ENCODE measurements at places on chromosomes 5 and 9.
A peak's percentile ranks its signal among the peaks of the same experiment; 100 is the strongest.

DNA sequence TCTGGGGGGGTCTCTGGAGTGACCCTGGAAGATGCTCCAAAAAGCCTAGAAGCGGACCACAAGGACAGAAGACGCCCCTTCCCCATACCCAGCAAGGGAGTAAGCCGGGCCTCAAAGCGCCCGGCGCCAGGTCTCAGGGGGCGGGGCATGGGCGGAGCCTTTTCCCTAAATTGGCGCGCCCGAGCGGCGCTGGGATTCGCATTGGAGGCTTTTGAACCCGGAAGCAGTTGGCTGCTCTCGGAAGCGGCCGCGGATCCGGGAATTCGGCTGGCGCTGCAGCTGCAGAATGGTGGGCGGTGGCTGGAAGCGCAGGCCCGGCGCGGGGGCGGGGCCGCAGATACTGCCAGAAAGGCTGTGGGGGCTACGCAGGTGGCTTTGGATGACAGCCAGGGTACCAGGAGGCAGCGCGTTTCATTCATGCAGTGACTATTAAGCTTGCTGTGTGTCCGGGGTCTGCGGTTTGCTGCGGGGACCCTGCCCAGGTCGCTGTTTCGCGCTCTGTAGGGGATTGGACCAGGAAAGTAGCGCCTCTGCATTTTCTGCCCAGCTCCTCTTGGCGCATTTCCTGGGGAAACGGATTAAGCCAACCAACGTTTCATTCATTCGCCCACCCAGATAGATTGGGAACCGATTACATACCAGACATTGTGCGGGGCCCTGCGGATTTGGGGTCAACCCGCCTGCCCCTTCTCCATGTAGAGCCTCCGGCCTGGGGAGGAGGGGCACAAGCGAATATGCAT, 83.0 kb upstream of the FREM1 start:
- H3K36me3 ChIP-seq: no peaks in the 10 kb centered on the region
- no peaks in the 10 kb centered on the region for H3K4me1 ChIP-seq
- H3K27ac ChIP-seq: no peak overlapping the region
- H3K4me3 ChIP-seq: peak overlapping the region; percentile 24

DNA sequence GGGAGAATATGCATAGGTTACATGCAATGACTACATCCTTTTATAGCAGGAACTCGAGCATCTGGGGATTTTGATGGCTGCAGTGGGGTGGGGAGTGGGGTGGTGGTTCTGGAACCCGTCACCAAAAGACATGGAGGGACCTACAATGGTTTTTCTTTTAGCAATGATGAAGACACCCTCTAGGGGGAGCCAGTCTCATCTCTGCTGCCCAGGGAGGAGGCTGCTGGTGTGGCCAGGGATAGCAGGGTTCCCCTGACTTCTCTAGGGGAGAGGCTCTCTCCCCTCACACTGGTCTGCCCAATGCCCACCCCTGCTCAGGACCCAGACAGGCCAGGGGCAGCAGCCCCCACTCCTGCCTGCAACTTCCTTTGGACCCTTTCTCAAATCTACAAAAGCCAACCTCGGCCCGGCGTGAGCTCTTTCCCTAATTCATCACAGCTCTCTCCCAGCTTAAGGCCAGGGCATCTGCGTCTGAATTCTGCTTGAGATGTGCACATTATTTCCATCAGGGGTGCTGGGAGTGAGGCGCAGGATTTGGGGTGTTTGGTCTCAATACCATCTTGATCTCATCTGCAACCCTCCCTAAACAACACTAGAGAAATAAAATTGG, 73.6 kb upstream of the RETREG1 start:
- no peak overlapping the region for H3K27ac ChIP-seq
- H3K4me3 ChIP-seq: no peak overlapping the region
- peaks cover 21% of the 10 kb centered on the region for H3K36me3 ChIP-seq
- no peaks in the 10 kb centered on the region for H3K4me1 ChIP-seq
- peak; percentile 55 for DNase-seq

GRCh38 chr5:99045871-99046270, 117.1 kb upstream of the CHD1 start:
- no peaks in the 10 kb centered on the region for H3K36me3 ChIP-seq
- no peaks in the 10 kb centered on the region for H3K27me3 ChIP-seq
- H3K4me1 ChIP-seq: peaks cover 6% of the 10 kb centered on the region
- H3K4me3 ChIP-seq: no peak overlapping the region
- H3K27ac ChIP-seq: no peak overlapping the region

DNA sequence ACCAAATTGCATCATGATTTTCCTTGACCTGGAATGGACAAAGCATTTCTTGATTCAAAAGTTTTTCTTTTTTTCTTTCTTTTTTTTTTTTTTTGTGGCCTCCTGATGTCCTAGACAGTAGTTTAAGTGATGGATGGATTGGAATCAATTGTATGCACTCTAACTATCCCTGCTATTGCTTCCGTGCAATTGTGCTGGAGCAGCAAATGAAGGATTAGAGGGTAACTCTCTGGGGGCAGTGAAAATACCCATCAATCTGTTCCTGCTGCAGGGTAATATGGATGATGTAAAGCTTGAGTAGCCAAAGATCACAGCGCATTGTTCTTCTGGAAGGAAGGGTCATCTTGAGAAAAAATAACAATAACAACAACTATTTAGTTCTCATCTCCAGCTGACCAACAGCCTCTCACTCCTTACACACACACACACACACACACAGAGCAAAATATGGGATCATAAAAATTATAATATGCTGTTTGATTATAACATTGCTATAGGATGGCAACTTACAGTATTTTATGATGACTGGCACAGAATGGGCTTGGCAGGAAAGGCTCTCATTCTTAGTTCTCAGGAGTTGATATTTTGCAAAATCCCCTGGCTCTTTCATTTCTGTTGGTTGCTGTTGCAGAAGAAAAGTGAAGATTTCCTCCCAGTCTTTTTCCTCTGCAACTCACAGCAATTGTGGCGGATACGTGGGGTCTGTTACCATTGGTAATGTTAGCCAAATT, 160.9 kb upstream of the DMAC1 start:
- no peak overlapping the region for H3K4me3 ChIP-seq
- no peaks in the 10 kb centered on the region for H3K27me3 ChIP-seq
- H3K27ac ChIP-seq: no peak overlapping the region
- no peaks in the 10 kb centered on the region for H3K36me3 ChIP-seq
- DNase-seq: no peak
- no peaks in the 10 kb centered on the region for H3K4me1 ChIP-seq

GRCh38 chr5:115496936-115497576, 47.5 kb downstream of the FEM1C start:
- no peak for DNase-seq
- no peaks in the 10 kb centered on the region for H3K4me1 ChIP-seq
- no peaks in the 10 kb centered on the region for H3K36me3 ChIP-seq
- H3K27ac ChIP-seq: no peak overlapping the region
- no peak overlapping the region for H3K4me3 ChIP-seq
- H3K27me3 ChIP-seq: no peaks in the 10 kb centered on the region

GRCh38 chr9:116475201-116475600, 211.9 kb upstream of the TRIM32 start:
- H3K4me3 ChIP-seq: no peak overlapping the region
- no peaks in the 10 kb centered on the region for H3K36me3 ChIP-seq
- no peaks in the 10 kb centered on the region for H3K27me3 ChIP-seq
- H3K27ac ChIP-seq: no peak overlapping the region
- no peak for DNase-seq

DNA sequence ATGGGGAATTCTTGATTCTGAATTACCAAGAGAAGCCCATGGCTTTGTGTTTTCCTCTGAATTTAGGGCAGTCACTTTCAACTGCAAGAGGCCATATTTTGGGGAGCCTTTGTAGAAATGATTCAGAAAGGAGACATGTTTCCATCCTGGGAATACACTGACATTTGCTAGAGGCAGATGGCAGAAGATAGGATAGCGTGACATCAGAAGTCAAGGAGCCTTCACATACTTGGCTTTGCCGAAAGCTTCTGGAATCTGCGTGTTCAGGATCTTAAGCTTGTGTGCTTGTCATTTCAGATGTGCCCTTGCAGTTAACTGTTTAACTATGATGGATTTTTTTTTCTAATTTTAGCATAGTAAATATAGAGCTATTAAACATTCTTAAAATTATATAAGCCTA, 296.2 kb downstream of the ARHGEF28 start:
- no peaks in the 10 kb centered on the region for H3K27me3 ChIP-seq
- DNase-seq: no peak
- H3K4me1 ChIP-seq: no peaks in the 10 kb centered on the region
- no peak overlapping the region for H3K4me3 ChIP-seq
- no peak overlapping the region for H3K27ac ChIP-seq
- H3K36me3 ChIP-seq: no peaks in the 10 kb centered on the region

DNA sequence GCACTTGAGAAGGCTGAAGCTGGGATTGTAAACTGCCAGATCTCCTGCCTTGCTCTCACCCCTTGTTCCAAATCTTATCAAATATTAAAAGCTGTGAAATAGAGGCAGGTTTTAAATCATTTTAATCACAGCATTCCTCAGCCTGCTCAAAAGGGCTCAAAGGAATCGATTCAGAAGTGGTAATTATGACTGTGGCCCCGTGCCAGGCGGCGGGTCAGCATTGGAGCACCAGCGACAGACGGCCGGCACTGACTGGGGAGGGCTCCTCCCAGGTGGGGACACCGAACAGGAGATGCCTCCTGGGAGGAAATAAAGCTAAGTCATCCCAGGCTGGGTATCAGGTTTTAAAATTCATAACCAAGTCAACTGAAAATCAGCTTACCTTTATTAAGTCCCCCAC, 66.7 kb downstream of the KCNIP1 start:
- H3K36me3 ChIP-seq: no peaks in the 10 kb centered on the region
- no peak overlapping the region for H3K27ac ChIP-seq
- no peak overlapping the region for H3K4me3 ChIP-seq

DNA sequence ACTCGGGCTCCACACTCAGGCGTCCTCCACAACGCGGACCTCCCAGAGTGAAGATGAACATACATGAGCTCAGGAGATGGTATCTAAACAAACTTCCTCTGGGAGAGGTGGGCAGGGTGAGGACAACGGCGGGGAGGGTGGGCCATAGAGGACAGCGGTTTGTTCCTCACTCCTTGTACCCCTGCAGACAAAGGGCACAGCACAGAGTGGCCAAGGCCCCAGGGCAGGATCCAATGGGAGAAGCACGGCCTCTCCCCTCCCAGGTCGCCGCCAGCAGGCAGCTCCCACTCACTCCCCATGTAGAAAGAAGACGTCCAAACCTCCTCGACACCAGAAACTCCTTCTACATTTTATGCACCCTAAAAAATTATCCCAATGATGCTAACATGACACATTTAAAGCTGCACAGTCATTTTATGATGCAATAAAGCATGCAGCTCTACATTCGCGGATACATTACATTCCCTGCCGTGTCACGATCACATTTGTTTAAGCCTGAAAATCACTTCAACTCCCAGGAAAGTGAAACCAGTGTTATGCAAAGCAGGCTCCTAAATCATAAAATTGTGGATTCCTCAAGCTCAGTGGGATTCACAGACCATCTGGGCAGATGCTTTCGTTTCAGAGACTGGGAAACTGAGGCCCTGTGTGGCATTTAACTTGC, 87.5 kb upstream of the SARDH start:
- no peak overlapping the region for H3K27ac ChIP-seq
- peak; percentile 65 for DNase-seq
- H3K36me3 ChIP-seq: no peaks in the 10 kb centered on the region
- no peak overlapping the region for H3K4me3 ChIP-seq
- peaks cover 15% of the 10 kb centered on the region for H3K4me1 ChIP-seq
- H3K27me3 ChIP-seq: no peaks in the 10 kb centered on the region

GRCh38 chr5:157575381-157576020, at the start of gene ADAM19:
Gene ADAM19 (minus strand): TSS chr5:157575775. CDS start chr5:157575696, 79 bp downstream.
- DNase-seq: peak; percentile 60
- no peaks in the 10 kb centered on the region for H3K27me3 ChIP-seq

- H3K4me1 ChIP-seq: peaks cover 16% of the 10 kb centered on the region
- H3K4me3 ChIP-seq: no peak overlapping the region
- H3K36me3 ChIP-seq: no peaks in the 10 kb centered on the region
- peak overlapping the region; percentile 25 for H3K27ac ChIP-seq
Observed at GRCh38 chr5:138969323-138970002, 94.3 kb upstream of the LRRTM2 start.

DNA sequence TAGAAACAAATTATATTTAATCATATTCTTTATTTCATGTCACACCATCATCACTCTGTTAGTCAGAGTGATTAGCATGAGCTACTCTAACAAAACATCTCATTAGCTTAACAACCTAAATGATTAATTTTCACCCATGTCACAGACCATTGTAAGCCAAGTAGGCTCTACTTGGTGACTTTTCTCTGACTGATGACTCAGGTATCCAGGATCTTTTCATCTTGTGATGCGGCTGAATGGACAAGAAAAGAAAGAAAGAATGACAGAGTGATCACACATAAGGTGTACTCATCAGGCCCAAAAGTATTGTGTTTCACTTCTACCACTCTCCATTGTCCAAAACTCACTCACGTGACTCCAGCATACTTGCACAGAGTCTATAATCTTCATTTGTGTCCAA, 299.3 kb downstream of the ANXA1 start:
- H3K27me3 ChIP-seq: no peaks in the 10 kb centered on the region
- DNase-seq: no peak
- H3K4me1 ChIP-seq: no peaks in the 10 kb centered on the region
- no peaks in the 10 kb centered on the region for H3K36me3 ChIP-seq
- no peak overlapping the region for H3K27ac ChIP-seq

GRCh38 chr5:107072967-107073366, 597.8 kb downstream of the EFNA5 start:
- H3K27ac ChIP-seq: no peak overlapping the region
- H3K4me1 ChIP-seq: no peaks in the 10 kb centered on the region
- no peaks in the 10 kb centered on the region for H3K27me3 ChIP-seq
- no peak overlapping the region for H3K4me3 ChIP-seq

DNA sequence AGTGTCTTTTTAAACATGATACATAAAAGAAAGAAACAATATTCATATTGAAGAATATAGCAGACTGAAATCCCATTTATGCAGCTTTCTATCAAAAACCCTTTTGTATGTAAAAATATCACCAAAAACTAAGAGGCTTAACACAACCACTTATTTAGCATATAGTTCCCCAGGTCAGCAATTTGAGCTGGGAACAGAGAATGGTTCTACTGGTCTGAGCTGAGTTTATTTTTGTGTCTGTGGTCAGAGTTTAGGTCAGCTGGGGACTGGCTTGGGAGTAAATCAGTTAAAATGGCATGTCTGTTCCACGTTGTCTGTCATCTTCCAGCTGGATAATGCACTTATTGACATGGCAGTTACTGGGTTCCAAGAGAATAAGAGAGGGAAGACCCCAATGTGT, 165.0 kb downstream of the TMEM232 start:
- DNase-seq: no peak
- H3K36me3 ChIP-seq: no peaks in the 10 kb centered on the region
- no peaks in the 10 kb centered on the region for H3K27me3 ChIP-seq
- no peak overlapping the region for H3K27ac ChIP-seq

- no peak overlapping the region for H3K4me3 ChIP-seq
- no peaks in the 10 kb centered on the region for H3K36me3 ChIP-seq
- H3K4me1 ChIP-seq: no peaks in the 10 kb centered on the region
Observed at GRCh38 chr5:132687995-132688394, 14.2 kb downstream of the IL4 start.

Data from lung (tissue), 17 donors.